ENCODE measurements at places on chromosomes 4 and X.

- H3K27me3 ChIP-seq: no peaks in the 10 kb centered on the region
- no peak for DNase-seq
- H3K27ac ChIP-seq: no peak overlapping the region
- H3K4me3 ChIP-seq: no peak overlapping the region
Observed at GRCh38 chr4:158958489-158959270, 144.2 kb upstream of the RAPGEF2 start.

DNA sequence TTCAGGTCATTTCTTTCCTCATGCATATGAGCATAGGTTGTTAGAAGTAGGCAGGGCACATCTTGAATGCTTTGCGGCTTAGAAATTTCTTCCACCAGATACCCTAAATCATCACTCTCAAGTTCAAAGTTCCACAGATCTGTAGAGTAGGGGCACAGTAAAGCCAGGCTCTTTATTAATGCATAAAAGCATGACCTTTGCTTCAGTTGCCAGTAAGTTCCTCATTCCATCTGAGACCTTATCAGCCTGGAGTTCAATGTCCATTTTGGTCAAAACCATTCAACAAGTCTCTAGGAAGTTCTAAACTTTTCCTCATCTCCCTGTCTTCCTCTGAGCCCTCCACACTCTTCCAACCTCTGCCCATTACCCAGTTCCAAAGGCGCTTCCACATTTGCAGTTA is 77.7 kb downstream of the MAP9 start:
- H3K4me1 ChIP-seq: no peaks in the 10 kb centered on the region
- no peaks in the 10 kb centered on the region for H3K27me3 ChIP-seq
- H3K4me3 ChIP-seq: no peak overlapping the region
- no peaks in the 10 kb centered on the region for H3K36me3 ChIP-seq

- DNase-seq: no peak
- H3K4me3 ChIP-seq: no peak overlapping the region
- no peaks in the 10 kb centered on the region for H3K27me3 ChIP-seq
- peaks cover 5% of the 10 kb centered on the region for H3K4me1 ChIP-seq
Observed at GRCh38 chr4:36348403-36348938, 67.1 kb downstream of the DTHD1 start.

DNA sequence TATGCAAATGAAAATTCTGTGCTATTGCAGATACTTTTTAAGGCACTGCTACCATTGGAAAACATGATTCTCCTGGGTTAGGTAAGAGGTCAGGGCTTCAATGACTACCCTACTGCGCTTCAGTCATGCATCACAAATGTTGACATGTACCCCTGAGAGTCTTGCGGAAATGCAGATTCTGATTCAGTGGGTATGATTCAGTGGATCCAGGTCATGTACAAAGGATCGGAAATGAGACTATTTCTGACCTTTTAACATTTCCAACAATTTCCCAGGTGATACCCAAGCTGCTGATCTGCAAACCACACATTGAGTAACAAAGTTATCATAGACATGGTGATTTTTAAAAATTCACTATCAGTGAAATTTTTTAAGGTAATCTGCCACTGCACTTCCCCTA is 62.6 kb downstream of the DDX53 start:
- no peaks in the 10 kb centered on the region for H3K4me1 ChIP-seq
- no peaks in the 10 kb centered on the region for H3K36me3 ChIP-seq
- no peak overlapping the region for H3K27ac ChIP-seq
- H3K27me3 ChIP-seq: no peaks in the 10 kb centered on the region
- no peak for DNase-seq
- H3K4me3 ChIP-seq: no peak overlapping the region

GRCh38 chr4:179804440-179804839 is 2362.2 kb upstream of the AGA start:
- H3K4me3 ChIP-seq: no peak overlapping the region
- H3K27me3 ChIP-seq: no peaks in the 10 kb centered on the region
- no peaks in the 10 kb centered on the region for H3K4me1 ChIP-seq
- H3K27ac ChIP-seq: no peak overlapping the region

- no peaks in the 10 kb centered on the region for H3K27me3 ChIP-seq
- H3K36me3 ChIP-seq: no peaks in the 10 kb centered on the region
- no peak for DNase-seq
- no peak overlapping the region for H3K4me3 ChIP-seq
- no peak overlapping the region for H3K27ac ChIP-seq
Observed at GRCh38 chr4:71533121-71533520, 194.3 kb downstream of the SLC4A4 start.

DNA sequence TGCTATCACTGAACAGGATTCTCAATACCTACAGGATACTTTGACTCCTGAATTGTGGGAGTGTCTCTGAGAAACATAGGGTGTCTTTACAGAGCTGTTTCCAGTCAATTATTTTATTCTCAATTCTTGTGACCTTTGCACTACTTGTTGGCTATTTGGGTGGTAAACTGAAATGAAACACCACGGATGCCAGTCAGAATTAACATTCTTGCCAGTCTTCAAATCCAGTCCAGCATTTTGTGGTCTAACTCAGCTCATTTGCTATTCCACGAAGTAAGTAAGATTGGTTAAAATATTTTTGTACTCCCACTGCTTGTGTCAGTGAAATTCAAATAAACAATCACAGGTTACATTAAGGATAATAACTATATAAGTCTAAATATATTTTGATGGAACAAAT is 197.9 kb downstream of the ANKRD50 start:
- no peaks in the 10 kb centered on the region for H3K27me3 ChIP-seq
- H3K4me1 ChIP-seq: no peaks in the 10 kb centered on the region
- H3K27ac ChIP-seq: no peak overlapping the region

DNA sequence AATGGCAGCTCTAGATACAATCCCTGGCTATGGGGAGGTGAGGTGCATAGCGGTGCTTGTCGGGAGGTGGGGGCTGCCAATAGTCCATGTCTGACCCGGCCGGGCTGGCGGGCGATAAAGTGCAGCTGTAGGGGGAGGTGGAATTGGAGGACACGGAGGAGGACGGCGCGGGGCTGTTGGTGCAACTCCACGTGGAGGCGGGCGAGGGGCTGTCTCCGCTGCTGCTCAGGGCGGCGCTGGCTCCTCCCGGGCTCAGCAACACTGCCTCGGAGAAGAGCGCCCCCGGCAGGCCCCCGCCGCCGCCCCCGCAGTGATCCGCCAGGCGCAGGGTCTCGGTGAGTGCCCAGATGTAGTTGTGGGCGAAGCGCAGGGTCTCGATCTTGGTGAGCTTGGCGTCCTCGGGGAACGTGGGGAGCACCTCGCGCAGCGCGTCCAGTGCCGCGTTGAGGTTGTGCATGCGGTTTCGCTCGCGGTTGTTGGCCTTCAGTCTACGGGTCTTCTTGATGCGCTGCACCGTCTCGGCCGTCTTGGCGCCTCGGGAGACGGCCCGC is 1.3 kb downstream of the NEUROG2 start:
- H3K27ac ChIP-seq: no peak overlapping the region
- no peak for DNase-seq
- no peaks in the 10 kb centered on the region for H3K36me3 ChIP-seq
- peaks cover 70% of the 10 kb centered on the region for H3K27me3 ChIP-seq

DNA sequence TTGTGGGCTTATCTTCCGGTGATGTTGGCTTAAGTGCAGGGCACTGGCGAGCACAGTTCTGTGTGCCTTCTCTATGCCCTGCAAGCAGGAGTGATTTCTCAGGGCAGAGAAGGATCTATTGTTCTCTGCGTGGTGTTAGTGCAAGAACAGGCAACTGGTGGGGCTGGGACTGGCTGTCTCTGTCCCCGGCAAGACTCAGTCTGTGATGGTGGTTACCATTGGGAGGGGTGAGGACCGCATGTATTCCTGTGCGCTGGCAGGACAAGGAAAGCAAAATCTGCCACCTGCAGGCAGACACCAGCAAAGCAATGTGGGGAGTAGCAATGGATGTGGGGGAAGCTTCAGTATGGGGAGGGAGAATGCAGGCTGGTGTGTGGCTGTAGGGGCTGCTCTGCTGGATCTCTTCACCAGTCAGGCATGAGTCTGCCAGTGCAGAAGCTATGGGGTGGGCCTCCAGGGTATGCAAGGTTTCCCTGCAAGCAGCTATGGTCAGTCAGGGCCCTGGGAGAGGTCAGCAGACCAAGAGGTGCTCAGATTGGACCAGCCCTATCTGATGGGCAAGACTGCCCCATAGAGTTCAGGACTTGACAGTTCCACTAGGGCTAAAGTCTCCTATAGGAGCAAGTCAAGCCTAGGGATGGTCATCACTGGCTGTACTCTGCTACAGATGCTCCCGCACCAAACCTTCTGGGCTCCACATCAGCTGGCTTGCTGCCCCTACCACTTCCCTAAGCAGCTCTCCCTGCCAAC is 16.8 kb downstream of the PF4 start:
- no peak for DNase-seq
- no peaks in the 10 kb centered on the region for H3K36me3 ChIP-seq
- no peak overlapping the region for H3K27ac ChIP-seq
- no peak overlapping the region for H3K4me3 ChIP-seq

GRCh38 chr4:117692538-117692937 is 341.7 kb upstream of the NDST3 start:
- DNase-seq: no peak
- H3K36me3 ChIP-seq: no peaks in the 10 kb centered on the region
- no peak overlapping the region for H3K4me3 ChIP-seq

DNA sequence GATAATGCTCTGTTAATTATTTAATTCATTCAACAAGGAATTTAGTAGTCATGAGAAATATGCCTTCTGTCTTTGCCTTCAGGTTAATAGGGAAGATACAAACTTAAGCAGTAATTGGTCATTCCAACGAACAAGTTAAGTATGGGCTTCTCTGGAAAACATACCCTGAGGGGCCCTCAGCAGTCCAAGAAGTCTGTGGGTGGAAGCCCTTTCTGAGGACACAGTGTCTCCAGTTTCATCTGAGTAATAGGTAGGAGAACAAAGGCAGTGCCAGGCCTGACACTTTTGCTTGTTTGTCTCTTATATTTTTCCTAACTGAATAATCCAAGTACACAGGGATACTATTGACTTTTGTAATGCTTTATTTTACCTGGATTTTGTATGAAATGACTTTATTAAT is 262.5 kb downstream of the FBXW7 start:
- no peak for DNase-seq
- H3K27ac ChIP-seq: no peak overlapping the region
- no peak overlapping the region for H3K4me3 ChIP-seq

DNA sequence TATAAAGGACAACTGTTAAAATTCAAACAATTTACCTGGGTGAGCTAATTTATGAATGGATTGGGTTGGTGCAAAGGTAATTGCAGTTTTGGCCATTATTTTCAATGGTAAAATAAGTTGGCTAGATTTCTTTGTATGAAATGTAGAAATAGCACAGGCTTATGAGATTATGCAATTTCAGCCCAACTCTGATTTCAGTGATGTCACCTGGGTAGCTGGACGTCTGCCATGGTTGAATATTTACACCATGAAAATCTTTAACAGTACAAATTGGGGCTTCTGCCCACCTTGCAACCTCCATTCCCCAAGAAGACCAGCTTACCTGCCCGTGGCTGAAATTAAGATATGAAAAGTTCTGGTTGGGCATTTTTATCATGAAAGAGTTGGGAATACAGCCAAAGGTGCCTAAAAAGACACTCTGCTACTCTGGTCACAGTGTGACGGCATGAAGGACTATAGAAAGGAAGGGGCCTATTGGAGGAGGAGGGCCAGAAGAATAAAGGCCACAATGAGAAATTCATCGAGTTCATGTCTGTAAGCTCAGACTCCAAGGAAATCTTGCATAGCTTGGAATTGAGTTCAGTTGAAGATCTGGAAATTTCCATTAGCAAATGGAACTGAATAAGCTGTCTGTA is 29.7 kb downstream of the EGF start:
- H3K4me1 ChIP-seq: no peaks in the 10 kb centered on the region
- no peak overlapping the region for H3K4me3 ChIP-seq
- peaks cover 2% of the 10 kb centered on the region for H3K36me3 ChIP-seq
- H3K27me3 ChIP-seq: no peaks in the 10 kb centered on the region
- no peak for DNase-seq

DNA sequence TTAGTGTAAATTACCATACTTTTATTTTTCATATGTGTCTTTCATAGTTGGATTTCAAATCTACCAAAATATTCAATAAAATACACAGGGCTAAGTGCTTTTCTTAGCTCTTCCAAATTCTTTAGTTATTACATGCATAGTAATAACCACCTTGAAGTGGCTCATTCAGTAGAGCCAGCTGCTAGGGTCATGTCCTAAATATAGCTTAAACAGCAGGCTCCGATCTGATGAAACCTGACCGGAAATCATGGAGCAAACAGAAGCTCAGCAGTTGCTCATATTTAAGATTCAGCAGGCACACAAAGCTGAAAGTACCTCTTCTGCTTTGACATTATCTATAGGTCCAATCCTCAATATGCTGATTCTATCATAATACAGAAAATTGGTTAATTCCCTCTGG is 1470.4 kb downstream of the ADGRL3 start:
- H3K4me1 ChIP-seq: no peaks in the 10 kb centered on the region
- no peak overlapping the region for H3K4me3 ChIP-seq
- DNase-seq: no peak
- no peak overlapping the region for H3K27ac ChIP-seq

DNA sequence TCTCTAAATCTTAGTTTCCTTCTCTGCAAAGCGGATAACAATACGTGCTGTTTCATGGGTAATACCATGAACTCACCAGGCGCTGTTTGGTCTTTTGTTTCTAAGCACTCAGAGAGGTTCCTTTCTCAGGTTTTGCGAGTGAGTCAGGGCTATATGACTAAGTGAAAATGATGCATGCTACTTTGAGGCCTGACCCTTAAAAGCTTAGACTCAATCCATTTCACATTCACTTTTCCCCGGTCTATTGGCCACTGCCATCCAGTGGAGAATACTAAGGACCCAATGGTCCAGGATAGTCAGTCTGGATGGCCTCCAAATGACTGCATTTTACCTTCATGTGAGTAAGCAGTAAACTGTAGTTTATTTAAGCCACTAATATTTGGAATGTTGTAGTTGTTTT is 400.8 kb upstream of the SLIT2 start:
- no peak overlapping the region for H3K4me3 ChIP-seq
- no peaks in the 10 kb centered on the region for H3K4me1 ChIP-seq
- H3K36me3 ChIP-seq: no peaks in the 10 kb centered on the region
- H3K27ac ChIP-seq: no peak overlapping the region

GRCh38 chr4:7903791-7904516 is 35.7 kb downstream of the AFAP1 start:
- no peak overlapping the region for H3K27ac ChIP-seq
- H3K27me3 ChIP-seq: peaks cover 82% of the 10 kb centered on the region
- H3K4me3 ChIP-seq: no peak overlapping the region
- no peak for DNase-seq
- H3K4me1 ChIP-seq: no peaks in the 10 kb centered on the region
- H3K36me3 ChIP-seq: no peaks in the 10 kb centered on the region

DNA sequence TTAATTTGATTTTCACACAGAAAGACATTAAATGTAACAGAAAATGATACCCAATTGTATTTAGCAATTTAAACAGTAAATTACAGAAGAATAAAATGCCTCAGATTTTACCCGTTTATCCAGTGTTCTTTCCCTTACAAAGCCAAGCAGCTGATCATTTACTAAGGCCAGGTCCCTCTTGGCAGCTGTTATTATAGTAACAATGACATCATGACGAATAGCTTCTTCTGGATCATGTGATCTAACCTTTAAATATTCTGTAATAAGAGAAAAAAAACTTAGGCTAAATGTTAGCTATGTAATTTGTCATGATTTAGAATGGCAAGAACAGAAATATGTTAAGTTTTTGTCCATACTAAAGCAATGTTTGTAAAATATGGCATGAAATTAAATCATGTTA is 69.4 kb downstream of the PDS5A start:
- H3K27me3 ChIP-seq: no peaks in the 10 kb centered on the region
- no peak overlapping the region for H3K27ac ChIP-seq
- H3K4me3 ChIP-seq: no peak overlapping the region
- H3K4me1 ChIP-seq: no peaks in the 10 kb centered on the region
- H3K36me3 ChIP-seq: peaks cover 57% of the 10 kb centered on the region
- no peak for DNase-seq

- H3K27ac ChIP-seq: peak overlapping the region; percentile 69
- peaks cover 27% of the 10 kb centered on the region for H3K4me1 ChIP-seq
- peaks cover 12% of the 10 kb centered on the region for H3K36me3 ChIP-seq
- peak; percentile 59 for DNase-seq
Observed at GRCh38 chr4:77006753-77007353, 57.3 kb downstream of the SEPTIN11 start.
